Activated B cell treated with CpG ODN at 0.5 μM for 24 hours (primary cell): ENCODE measurements at places on chromosomes 12 and 14. TPM values are rescaled to one million over a fixed set of nuclear protein-coding genes. Genes with fewer than 3 reads are reported as not detected.

DNA sequence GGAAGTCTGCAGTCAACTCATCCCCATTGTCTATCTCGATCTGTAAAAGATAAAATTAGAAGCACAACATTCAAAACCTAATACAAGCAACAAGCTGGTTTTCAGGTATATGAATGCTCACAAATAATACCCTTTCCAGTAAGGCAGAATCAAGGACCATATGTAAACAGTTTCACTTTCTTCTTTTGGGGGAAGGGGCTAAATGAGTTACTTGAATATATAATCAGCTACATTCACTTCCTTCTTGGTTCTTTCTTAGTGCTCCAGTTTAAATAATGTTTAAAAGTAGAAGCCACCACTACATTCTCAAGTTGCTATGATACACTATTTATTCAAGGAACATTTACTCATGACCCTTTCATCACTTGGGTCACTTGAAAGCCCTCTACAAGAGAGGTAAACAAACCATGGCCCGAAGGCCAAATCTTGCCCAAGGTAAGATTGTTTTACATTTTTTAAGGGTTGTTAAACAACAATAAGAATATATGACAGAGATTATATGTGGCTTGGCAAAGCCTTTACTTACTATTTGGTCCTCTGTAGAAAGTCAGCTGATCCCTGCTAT is 10.3 kb downstream of the TWF1 start:
- H3K27ac ChIP-seq, result peak overlapping the region; percentile 60
- peaks cover 16% of the 10 kb centered on the region for H3K4me1 ChIP-seq
- no peak for DNase-seq
- peaks cover 46% of the 10 kb centered on the region for H3K36me3 ChIP-seq

DNA sequence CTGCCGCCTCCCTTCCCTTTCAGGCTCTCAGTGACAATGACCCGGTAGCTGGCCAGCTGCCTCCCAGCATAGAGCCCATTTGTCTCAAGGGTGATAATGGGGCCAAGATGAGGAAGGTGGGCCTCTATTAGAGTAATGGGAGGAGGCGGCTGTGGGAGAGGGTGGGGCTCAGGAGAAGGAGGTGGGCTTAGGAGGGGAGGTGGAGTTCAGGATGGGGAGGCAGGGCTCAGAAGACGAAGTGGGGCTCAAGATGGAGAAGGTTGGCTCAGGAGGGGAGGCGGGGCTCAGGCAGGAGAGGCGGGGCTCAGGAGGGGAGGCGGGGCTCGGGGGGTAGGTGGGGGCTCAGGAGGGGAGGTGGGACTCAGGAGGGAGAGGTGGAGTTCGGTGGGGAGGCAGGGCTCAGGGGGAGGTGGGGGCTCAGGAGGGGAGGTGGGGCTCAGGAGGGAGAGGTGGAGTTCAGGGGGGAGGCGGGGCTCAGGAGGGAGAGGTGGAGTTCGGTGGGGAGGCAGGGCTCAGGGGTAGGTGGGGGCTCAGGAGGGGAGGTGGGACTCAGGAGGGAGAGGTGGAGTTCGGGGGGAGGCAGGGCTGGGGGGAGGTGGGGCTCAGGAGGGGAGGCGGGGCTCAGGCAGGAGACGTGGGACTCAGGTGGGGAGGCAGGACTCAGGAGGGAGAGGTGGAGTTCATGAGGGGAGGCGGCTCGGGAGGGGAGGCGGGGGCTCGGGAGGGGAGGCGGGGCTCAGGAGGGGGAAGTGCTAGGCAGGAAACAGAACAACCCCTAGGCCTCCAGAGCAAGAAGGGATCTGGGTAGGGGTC is 36.8 kb downstream of the IQSEC3 start:
- H3K4me3 ChIP-seq, result no peak overlapping the region
- peaks cover 7% of the 10 kb centered on the region for H3K27me3 ChIP-seq
- DNase-seq, result no peak
- H3K4me1 ChIP-seq, result peaks cover 20% of the 10 kb centered on the region
- no peak overlapping the region for H3K27ac ChIP-seq
- no peaks in the 10 kb centered on the region for H3K36me3 ChIP-seq

GRCh38 chr14:93984070-93984469 is 7.7 kb upstream of the ASB2 start:
- peaks cover 5% of the 10 kb centered on the region for H3K4me1 ChIP-seq
- no peak overlapping the region for H3K4me3 ChIP-seq
- no peak for DNase-seq
- no peak overlapping the region for H3K27ac ChIP-seq
- H3K27me3 ChIP-seq, result peaks cover 35% of the 10 kb centered on the region

DNA sequence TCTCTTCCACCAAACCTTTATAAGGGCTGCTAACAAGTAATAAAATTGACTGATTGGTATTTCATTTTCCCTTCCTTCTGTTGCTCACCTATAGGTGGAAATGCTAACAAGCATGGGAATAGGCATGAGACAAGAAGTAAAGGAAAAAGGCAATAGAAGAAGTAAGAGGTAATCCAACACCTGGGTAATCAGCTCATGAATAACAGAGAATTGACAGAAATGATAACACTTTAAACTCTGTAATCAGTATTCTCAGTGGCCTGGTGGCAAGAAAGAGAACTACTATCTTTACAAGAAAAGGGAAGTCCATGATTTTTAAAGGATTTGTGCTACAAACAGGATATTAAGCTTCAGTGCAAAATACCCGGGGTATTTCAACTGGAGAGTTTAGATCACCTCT is 737.8 kb downstream of the RERGL start:
- H3K36me3 ChIP-seq, result no peaks in the 10 kb centered on the region
- no peak overlapping the region for H3K4me3 ChIP-seq
- H3K27ac ChIP-seq, result no peak overlapping the region
- no peak for DNase-seq
- H3K27me3 ChIP-seq, result no peaks in the 10 kb centered on the region

DNA sequence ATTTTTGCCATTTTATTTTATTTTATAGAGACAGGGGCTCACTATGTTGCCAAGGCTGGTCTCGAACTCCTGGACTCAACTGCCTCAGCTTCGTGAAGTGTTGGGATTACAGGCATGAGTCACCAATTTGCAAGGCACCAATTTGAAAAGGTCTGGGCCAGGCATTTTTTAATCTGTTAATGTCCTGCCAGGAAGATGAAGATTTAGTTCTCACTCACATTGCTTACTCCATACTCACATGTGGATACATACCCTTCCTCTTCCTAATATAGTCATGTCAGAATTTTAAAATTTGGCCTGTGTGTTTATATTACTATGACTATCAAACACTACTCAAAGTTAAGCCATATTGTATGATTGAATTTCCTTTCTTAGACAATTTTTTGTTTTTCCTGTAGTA is 15.3 kb upstream of the EML1 start:
- no peak overlapping the region for H3K27ac ChIP-seq
- peaks cover 34% of the 10 kb centered on the region for H3K27me3 ChIP-seq

DNA sequence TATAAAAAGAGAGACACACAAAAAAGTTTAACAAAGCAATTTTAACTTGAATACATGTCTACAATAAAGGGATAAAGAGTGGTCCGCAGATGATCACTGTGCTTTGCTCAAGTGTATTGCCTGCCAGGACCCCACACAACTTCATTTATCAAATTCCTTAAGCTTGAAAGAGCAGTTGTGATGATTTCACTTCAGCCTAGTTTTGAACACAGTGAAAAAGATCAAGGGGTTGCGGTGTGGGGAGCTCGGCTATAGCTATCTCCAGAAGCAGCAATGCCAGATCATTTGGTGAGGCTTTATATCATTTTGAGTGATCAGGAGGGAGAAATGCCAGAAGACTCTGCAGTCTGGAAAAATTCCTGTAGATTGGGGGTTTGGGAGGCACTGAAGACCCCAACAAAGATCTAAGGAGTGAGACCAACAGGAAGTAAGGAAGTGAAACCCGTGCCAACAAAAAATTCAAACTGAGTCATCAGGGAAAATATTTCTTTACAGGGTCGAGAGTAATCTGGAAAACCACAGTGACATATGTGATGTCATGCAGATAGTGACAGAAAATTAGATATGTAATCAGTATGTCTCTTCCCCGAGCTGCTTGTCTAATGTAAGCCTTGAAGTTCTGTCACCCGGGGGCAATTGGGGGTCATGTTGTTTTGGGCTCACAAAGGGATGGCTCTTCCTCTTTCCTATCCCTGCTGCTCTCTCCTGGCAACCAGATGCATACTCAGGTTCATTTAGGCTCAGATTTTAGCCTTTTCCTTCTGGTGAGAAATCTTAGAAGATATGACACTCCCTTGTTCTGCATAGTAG is 221.8 kb downstream of the MSRB3 start:
- H3K4me1 ChIP-seq, result no peaks in the 10 kb centered on the region
- H3K4me3 ChIP-seq, result no peak overlapping the region
- H3K27me3 ChIP-seq, result no peaks in the 10 kb centered on the region
- no peak overlapping the region for H3K27ac ChIP-seq
- H3K36me3 ChIP-seq, result no peaks in the 10 kb centered on the region

GRCh38 chr12:49631336-49631907 is 8.1 kb downstream of the PRPF40B start:
- peaks cover 2% of the 10 kb centered on the region for H3K4me1 ChIP-seq
- no peaks in the 10 kb centered on the region for H3K27me3 ChIP-seq
- no peak overlapping the region for H3K27ac ChIP-seq
- no peak for DNase-seq
- H3K4me3 ChIP-seq, result no peak overlapping the region

DNA sequence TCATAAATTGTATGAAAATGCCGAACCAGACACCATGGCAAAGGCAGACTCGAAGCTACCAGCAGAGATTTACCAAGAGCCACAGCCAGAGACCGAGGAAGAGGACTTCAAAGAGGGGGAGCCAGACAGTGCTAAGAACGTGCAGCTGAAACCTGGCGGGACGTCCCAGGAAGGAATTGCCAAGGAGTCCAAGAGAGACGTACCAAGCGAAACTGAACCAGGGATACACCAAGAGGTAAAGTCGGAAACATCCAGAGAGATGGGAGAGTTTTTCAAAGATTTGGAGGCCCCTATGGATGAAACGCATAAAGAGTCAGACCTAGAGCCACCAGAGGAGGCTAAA is 294 bp downstream of the SAMD15 start:
- peaks cover 6% of the 10 kb centered on the region for H3K36me3 ChIP-seq
- H3K27ac ChIP-seq, result no peak overlapping the region
- H3K4me3 ChIP-seq, result no peak overlapping the region
- no peak for DNase-seq

DNA sequence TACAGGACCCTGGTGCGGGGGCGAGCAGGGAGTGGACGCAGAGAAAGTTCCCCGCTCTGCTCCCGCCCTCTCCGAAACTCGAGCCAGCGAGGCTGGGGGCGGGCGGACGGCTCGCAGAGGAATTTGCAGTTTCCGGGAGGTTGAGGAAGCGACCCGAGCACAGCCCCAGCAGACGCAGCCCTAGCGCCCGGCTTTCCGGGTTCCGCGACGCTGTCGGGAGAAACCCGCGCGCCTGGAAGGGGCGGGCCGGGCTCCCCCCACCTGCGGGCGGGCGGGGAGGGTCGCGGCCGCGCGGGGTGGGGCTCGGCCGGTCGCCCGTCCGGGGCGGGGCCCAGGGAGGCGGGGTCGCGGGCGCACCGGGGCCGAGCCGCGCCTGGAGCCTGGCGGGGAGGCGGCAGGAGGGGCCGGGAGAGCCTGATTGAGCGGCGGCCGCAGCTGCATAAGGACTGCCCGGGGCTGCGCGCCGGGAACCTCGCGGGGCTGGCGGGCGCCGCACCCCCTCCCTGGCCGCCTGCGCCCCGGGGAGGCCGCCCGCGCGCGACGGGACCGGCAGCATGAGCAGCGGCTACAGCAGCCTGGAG is at the start of gene RASSF3:
Gene RASSF3 (plus strand): TSS at position 417 of the 581 bp plus-strand sequence. CDS start 138 bp downstream, at position 555.
- peaks cover 43% of the 10 kb centered on the region for H3K4me1 ChIP-seq
- H3K27me3 ChIP-seq, result no peaks in the 10 kb centered on the region
- peak within 1 kb of the TSS; percentile 99 for H3K4me3 ChIP-seq

GRCh38 chr12:41067941-41068645 is 120.0 kb upstream of the PDZRN4 start:
- DNase-seq, result no peak
- H3K4me1 ChIP-seq, result no peaks in the 10 kb centered on the region
- no peak overlapping the region for H3K27ac ChIP-seq

DNA sequence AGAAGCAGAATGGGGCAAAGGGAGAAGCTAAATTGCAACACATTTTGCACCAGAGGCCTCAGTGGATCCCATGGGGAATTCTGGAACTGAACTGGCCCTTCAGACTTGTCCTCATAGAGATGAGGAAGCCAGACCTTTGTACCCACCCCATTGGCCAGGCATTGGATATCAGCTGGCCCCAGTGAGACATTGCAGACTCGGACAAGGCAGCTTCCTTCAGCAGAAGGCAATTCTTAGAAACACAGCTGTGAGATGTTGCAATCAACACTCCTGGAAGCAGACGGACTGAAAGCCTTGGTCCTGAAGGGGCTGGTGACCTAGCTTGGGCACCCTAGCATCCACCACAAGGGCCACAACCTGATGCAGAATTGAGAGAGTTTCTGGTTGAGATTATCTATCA is 218.1 kb downstream of the MSRB3 start:
- H3K36me3 ChIP-seq, result no peaks in the 10 kb centered on the region
- H3K27me3 ChIP-seq, result no peaks in the 10 kb centered on the region
- no peak overlapping the region for H3K4me3 ChIP-seq
- H3K27ac ChIP-seq, result no peak overlapping the region
- H3K4me1 ChIP-seq, result no peaks in the 10 kb centered on the region

- H3K4me3 ChIP-seq, result no peak overlapping the region
- no peaks in the 10 kb centered on the region for H3K4me1 ChIP-seq
- H3K27me3 ChIP-seq, result peaks cover 38% of the 10 kb centered on the region
- no peaks in the 10 kb centered on the region for H3K36me3 ChIP-seq
- no peak for DNase-seq
Measured at GRCh38 chr12:106598003-106598402, 15.2 kb downstream of the RFX4 start.

GRCh38 chr12:18045446-18045992 is 44.5 kb downstream of the RERGL start:
- no peaks in the 10 kb centered on the region for H3K4me1 ChIP-seq
- H3K27ac ChIP-seq, result no peak overlapping the region
- no peaks in the 10 kb centered on the region for H3K27me3 ChIP-seq
- H3K36me3 ChIP-seq, result no peaks in the 10 kb centered on the region
- no peak overlapping the region for H3K4me3 ChIP-seq

DNA sequence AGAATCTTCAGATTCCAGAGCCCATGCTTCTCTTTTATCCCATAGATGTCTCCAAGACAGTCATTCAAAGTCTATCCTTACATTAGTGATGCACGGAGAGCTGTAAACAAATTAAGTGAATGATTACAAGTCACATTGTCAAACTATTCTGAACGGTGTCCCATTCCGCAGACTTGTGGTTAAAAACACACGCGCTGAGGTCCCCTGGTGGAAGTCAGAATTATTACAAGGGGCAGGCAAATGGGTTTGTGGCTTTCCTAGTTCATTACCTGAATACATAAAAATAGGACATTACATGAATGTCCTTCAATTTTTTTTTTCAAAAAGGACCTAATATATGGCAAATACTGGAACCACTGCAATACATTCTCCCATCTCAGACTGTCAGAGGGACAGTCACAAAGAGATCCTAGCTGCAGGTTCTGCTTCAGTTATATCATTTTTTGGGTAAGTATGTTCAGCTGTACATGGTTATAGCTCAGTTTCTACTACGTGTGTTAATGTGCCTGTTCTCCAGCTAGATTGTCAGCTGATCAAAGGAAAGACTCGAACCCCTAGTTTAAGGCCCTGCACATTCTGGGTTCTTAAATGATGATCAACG is 53.1 kb upstream of the STON2 start:
- no peaks in the 10 kb centered on the region for H3K36me3 ChIP-seq
- H3K27ac ChIP-seq, result no peak overlapping the region
- peaks cover 14% of the 10 kb centered on the region for H3K4me1 ChIP-seq
- H3K27me3 ChIP-seq, result peaks cover 18% of the 10 kb centered on the region

CNOT2 gene
- total RNA-seq, result 92.4 and 98.1 TPM in 2 replicates

EPS8 gene
- 0.73 and 0.89 TPM in 2 replicates for total RNA-seq

INHBC gene
- 0.10 TPM in 1 of 2 replicates, not detected in the other for total RNA-seq

A2M gene
- not detected in 2 replicates for total RNA-seq

KLRF1 gene
- 0.34 and 0.67 TPM in 2 replicates for total RNA-seq

KLC1 gene
- total RNA-seq, result 126 and 153 TPM in 2 replicates

DUSP6 gene
- total RNA-seq, result 1.6 and 1.8 TPM in 2 replicates

LUM gene
- total RNA-seq, result not detected in 2 replicates
